ENCODE measurements at places on chromosomes 3 and 15.
A peak's percentile ranks its signal among the peaks of the same experiment; 100 is the strongest.

DNA sequence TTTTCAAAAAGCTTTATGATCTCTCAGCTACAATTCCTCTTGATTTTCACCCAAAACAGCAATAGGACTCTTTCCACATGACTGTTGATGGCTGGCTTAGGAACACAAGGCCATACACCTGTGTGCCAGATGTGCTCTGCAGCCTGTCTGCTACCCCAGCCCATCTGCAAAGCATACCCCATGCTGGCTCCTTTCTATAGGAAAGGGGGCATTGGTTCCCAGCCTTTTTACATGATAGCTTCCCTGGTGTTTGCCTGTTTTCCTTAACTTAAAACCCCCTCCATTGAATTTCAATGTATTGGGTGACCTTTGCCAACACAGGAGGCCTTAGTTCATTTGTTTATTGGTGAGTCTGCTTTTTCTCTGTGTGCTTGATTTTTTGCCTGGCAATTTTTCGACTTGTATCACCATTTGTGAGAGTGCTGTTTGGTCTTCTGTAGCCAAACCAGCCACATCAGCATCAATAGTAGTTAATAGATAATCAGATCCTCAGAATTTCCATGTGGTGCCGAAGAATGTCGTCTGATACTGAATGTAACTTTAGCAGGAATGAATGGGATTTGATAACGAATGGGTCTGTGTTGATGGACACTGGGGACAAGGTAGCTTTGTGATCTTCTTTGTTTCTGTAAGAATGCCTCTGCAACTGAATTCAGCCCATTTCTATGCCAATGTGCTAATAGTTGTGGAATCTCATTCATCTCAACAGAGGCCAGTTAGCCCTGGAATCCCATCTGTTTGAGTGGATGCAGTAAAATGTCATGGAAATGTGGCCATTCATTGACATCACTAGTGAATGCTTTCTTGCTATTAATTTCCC is 272.2 kb upstream of the RARB start:
- no peak for DNase-seq

GRCh38 chr15:58489289-58490085 is 57.7 kb downstream of the LIPC start:
- no peak for DNase-seq

- no peak for DNase-seq
These were observed 54.1 kb downstream of the GUCA1C start for GRCh38 chr3:108899530-108899929.

- DNase-seq: no peak
These were observed 468.9 kb downstream of the MCTP2 start for GRCh38 chr15:94700211-94700610.

DNA sequence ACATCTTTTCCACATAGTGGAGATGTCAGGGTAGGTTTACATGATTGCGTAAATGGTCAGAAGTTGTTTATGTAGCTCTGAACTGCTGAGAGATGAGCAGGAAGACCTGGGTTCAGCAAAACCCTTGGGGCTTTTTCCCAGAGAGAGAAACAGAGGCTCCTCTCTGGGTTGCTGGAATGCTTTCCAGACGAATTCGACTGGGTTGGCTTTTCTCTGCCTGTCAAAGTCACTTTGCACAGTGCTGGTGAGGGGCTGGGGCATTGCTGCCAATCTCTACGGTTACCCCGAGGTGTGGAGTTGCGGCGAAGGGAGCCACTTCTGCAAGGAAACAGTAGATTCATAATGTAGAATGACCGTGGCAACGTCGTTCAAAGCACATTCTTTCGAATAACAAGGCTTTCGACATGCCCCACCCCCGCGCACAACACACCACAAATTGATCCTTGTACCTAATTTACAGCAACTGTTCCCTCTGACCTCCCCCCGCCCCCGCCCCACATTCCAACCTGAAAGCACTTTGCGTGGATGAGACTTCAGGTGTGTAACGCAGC is 950 bp upstream of the CNTN4 start:
- no peak for DNase-seq

DNA sequence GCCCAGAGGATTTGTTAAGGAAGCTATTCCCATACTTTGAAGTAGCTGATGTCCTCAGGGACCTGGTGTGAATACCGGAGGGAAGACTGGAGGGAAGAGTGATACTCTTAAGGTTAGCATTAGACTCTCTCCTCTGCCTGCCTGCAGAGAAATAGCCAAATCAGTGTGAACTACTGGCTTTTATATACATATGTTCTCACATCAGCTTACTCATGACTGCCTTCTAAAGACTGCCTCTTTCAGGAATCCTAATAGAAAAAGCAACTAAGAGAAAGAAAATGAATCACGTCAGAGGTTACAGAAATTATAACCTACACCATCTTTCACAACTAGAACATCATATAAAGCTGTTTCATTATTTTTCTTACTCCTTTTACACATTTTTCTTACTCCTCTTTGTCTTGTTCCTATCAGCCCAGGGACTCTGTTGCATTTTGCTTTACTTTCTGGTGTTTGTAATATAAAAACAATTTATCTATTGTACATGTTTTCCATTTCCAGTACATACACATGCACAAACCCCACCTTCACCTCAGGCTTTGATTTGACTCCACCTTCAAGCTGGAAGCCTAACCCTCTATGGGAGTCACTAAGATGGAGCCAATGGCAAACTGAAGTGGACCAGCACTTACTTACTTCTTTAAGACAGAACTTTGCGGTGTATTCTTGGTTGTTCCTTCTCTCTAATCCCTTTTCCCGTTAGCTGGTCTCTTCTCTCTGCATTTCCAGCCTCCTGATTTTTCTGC is 257.7 kb upstream of the UBE2E1 start:
- DNase-seq: no peak

DNA sequence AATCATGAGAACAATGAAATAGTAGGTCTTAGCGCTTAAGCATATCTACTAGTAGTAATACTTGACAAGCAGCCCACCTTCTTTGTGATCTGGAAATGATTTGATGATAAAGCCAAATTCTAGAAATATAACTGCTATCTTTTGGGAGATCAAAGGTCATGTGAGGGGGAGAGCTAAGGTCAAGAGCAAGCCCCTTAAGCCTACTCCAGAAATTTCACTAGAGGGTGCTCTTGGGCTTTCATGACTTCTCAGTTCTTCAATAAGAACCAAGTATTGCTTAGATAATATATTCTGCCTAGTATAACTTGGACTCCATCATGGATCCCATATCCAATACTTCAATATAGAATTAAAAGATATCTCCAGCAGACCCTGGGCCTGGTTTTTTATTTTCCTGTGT is 319.6 kb downstream of the ZBTB20 start:
- peak; percentile 67 for DNase-seq

DNA sequence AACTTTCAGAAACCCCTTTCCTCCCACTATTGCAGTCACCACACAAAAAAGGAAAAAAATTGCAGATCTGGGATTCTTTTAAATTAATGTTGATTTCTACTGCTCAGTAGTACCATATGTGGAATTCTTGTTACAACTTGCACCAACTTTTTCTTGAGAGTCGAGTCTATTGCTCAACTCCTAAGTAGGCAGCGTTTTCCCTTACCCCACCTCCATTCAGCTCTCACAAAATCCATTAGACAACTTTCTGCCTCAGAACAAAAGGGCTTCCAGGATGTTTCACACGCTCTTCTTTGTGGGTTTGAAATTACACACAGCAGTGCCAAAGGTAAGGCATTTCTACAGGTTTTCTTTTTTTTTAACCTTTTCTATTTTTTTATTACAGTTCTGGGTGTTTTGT is 179.5 kb downstream of the ANXA2 start:
- no peak for DNase-seq

- DNase-seq: peak; percentile 38
These were observed 73.0 kb downstream of the KLF13 start for GRCh38 chr15:31399544-31400171.

GRCh38 chr3:143445118-143445517 is 325.5 kb downstream of the CHST2 start:
- DNase-seq: no peak

GRCh38 chr3:50268703-50269451 is at the start of gene SEMA3B:
SEMA3B (plus strand) TSS chr3:50269147; CDS start chr3:50269241, 94 bp downstream.
- DNase-seq: no peak

DNA sequence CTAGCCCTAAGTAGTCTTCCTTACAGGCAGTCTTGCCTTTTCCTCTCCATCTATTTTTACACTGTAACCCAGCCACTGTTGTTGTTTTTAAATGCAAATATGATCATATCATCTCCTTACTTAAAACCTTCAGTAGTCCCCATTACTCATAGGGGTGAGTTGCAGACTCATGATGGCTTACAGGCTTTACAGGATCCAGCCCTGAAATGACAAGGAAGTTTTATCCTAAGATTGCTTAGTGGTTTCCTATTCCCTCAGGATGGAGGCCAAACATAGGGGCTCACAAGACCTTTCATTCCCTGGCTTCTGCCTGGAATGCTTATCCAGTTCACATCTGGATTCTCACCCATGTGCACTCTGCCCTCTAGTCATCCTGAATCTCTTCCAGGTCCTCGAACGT is 27.7 kb upstream of the PCOLCE2 start:
- DNase-seq: no peak

GRCh38 chr15:87219650-87220615 is 1036.6 kb downstream of the NTRK3 start:
- no peak for DNase-seq
